ENCODE measurements at places on chromosomes 11 and 22.

DNA sequence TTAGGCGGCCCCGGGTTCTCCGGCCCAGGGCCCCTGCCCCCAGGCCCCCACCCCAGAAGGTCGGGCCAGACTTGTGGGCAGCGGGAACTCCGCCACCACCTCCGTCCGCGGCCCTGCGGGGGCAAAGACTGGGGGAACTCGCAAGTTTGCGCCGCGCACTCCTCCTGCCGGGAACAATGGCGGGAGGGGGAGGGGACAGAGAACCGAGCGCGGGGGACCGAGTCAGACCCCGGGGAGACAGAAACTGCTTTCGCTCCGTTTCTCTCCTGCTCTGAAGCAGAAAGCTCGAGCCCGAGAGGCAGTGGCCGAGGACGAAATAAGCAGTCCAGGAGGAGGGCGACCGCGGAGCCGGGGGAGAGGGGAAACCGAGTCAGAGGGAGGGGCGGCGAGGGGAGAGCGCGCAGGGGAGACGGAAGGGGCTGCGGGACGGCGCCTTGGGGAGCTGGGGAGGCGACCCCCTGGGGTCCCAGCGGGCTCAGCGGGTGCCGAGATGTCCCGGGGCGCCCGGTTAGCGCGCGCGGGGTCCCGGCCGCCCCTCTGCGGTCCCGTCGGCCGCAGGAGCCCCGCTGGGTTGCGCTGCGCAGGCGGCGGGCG, 555 bp downstream of the TP53I11 start:
- peak; percentile 57 for DNase-seq

DNA sequence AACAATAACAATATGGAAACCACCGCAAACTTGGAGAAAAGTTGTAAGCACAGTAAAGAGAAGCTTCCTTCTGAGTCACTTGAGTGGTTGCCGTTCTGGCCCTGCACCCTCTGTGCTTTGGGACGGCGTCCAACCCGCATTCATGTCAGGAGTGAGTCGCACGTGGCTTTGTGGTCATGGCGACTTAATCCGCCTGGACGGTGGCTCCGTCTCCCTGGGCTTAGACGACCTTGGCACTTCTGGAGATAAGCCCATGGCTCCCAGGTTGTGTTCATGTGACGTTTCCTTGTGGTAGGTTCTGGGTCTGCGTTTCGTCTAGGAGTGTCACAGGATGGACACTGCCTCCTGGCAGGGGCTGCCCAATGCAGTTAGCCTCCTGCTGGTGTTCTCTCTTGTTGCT, 40.5 kb downstream of the TPCN2 start:
- no peak for DNase-seq

GRCh38 chr11:119180729-119181676, 4.3 kb upstream of the NHERF4 start:
- DNase-seq, result no peak

- no peak for DNase-seq
Measured at GRCh38 chr11:63491240-63491587, 247 bp upstream of the PLAAT5 start.

- DNase-seq, result no peak
Measured at GRCh38 chr22:23203452-23204124, 23.3 kb downstream of the BCR start.

DNA sequence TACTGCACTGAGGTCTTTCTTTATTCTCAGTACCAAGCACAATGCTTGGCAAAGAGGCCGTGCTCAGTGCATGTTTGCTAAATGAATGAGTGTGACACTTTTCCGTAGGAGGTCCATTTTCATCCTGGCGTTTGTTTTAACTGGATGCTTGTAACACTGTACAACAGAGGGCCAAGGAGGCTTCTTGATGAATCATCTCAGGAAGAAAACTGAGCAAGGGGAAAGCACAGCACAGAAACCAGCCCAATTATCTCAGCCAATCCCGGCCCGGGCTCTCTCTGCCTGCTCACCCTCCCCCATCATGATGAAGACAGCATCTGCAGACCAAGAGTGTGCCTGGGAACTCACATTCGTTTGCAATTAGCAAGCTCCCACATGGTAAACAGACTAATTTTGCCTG, 570.3 kb downstream of the OPCML start:
- DNase-seq, result no peak

DNA sequence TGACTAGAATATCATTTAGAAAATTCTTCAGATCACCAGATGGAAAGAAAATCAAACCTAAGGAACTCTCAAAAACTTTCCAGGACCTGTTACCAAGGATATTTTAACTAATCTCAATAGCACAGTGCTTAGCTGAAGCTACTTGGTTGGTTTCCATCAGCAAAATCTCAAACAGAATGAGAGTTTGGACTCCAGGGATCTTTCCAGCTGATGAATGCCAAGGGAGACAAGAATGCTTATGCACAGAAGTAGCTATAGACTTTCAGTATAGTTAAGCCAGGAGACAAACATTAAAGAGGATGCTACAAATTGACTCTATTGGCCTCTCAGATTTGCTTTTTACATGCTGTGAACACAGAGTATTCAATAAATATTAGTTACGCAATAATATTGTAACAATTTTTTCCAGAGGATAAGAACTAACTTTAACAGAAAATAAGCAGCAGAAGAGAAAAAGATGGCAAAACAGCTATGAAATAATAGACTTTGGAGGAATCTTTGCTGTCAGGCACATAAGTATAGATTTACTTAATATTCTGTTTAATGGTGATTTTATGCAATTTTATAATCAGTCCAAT, 331.4 kb downstream of the DLG2 start:
- no peak for DNase-seq

DNA sequence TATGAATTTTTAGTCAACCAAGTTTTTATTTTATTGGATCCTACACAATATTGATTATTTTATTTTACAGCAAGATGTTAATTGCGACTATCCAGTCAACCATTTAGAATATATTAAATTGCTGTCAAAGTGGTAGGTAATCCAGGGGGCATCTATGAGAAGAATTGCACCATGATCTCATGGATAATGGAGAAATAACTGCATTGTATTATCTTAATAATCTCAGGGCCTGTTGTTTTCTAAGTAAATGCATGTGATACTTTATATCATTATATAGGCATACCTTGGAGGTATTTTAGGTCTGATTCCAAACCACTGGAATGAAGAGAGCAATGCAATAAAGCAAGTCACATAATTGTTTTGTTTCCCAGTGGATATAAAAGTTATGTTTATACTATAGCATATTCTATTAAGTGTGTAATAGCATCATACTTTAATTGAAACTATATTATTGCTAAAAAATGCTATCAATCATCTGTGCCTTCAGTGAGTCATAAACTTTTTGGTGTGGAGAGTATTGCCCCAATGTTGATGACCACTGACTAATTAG, 595.4 kb upstream of the CHORDC1 start:
- DNase-seq, result no peak

DNA sequence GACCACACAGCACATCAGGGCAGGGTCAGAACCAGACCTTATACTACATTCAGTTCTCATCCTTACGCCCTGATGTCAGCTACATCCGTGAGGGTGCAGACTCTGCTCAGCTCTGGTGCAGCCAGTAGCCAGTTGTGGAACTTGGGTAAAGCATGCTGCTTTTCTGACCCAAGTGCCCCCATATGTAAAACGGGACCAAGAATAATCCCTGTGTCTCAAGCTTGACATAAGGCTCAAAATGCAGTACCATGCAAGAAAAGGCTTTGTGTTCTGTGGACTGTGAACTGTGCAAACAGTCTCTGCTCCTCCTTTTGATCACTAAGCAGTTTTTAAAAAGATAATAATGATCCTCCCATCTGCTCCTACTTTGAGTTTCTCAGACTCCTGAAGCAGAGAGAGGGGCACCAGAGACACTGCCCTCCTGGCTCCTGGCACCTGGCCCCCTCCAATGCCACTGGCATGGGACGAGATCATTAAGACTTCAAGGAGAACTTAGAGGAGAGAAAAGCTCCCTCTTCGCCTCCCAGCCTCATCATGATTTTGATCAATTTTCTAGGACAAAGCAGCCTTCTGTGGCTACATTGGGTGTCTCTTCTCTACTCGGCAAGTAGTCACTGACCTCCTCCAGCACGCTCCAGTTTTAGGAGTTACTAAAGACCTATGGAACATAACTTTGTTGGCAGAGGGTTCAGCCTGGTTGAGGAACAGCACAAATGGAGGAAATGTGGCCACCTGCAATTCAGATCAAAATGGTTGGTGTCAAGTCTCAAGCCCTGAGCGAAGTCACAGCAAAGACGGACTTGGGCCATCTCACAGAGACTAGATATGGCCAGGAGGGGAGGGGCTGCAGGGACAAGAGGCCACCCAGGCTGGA, 23.9 kb downstream of the IL10RA start:
- peak; percentile 19 for DNase-seq

GRCh38 chr11:108319541-108320145, 96.8 kb downstream of the ATM start:
- DNase-seq, result no peak

DNA sequence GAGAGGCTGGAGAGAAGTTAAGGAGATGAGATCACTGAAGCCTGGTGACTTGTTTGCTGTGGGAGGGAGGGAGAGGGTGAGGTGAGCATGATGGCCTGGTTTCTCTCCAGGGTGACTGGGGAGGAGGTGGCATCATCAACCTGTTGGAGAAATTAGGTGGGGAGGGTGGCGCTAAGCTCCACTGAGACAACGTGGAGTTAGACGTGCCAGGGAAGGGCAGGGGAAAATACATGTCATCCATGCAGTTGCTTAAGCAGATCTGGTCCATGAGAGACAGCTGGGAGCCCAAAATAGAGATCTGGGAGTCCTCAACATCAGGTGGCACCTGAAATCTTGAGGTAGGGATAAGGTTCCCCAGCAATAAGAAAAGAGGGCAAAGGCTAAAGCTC, 9.3 kb upstream of the MAFF start:
- no peak for DNase-seq

DNA sequence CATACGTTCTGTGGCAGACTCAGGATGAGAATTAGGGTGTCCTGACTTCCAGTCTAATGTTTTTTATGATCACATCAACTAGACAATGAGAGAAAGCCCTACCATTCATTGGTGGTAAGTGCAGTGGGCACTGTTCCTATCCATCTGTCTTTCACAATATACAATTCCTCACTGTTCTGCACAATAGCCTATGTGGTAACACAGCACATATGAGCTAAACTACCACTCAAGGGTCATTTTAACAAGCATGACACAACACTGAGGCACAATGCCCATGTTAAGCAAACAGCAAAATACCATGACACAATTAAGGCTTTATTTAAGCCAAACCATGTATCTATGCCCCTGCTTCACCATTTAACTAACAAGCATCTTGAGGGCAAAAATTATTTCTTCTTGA, 52.3 kb downstream of the SIK3 start:
- DNase-seq, result no peak

DNA sequence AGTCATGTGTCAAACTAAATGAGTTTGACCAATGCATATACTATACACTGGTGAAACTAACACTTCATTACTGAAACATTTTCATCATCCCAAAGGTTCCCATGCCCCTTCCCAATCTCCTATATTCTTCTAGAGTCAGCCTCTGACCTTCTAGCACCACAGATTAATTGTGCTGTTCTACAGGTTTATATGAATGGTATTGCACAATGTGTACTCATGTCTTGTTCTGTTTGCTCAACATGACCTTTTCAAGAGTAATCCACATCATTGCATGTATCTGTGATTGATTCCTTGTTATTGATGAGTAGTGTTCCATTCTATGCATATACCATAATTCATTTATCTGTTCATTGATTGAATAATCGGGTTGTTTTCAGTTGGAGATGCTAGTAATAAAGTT, 7.5 kb upstream of the OR8G1 start:
- no peak for DNase-seq

DNA sequence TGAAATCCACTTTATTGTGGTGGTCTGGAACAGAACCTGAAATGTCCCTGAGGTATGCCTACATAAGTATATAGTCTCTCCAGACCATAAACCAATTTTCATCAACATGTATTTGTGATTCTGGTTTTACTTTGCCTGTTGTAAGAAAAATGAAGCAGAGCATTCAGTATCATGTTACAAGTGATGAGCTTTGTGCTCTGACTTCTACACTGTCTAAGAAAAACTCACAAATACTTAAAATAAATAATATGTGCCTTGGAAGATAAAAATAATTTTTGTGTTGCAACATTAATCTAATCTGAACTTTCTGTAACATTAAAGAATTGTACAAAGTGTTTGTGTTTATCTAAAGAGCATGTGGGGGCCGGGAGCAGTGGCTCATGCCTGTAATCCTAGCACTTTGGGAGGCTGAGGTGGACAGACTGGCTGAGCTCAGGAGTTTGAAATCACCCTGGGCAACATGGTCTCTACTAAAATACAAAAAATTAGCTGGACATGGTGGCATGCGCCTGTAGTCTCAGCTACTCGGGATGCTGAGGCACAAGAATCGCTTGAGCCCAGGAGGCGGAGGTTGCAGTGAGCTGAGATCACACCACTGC, 219.5 kb downstream of the SOX6 start:
- DNase-seq, result no peak

- no peak for DNase-seq
Measured at GRCh38 chr11:70424765-70425344, 26.5 kb downstream of the CTTN start.

DNA sequence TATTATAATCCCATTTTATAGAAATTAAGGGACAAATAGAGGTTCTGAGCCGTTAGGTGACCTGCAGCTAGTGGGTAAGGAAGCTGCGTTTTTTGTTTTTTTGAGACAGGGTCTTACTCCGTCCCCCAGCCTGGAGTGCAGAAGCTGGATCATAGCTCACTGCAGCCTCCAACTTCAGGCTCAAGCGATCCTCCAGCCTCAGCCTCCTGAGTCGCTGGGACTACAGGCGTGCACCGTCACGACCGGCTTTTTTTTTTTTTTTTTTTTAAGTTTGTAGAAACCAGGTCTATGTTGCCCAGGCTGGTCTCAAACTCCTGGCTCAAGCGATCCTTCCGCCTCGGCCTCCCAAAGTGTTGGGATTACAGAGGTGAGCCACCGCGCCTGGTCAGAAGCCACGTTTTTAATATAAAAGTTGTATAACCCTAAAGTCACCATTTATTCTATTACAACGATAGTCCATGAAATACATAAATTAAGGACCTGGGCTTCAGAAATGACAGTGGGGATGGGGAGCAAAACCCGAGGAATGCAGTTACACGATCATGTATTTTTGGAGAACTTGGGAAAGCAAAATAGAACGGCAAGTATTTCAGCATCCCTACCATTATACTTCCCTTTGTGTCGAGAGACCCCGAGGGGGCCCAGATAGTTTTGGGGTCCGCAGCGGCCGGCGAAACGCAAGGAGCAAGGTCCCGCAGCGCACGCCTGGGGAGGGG, 638 bp downstream of the SAAL1 start:
- no peak for DNase-seq

- no peak for DNase-seq
Measured at GRCh38 chr11:109196016-109196415, 226.0 kb upstream of the C11orf87 start.

- peak; percentile 61 for DNase-seq
Measured at GRCh38 chr22:26673486-26673885, 16.1 kb downstream of the MIAT start.

DNA sequence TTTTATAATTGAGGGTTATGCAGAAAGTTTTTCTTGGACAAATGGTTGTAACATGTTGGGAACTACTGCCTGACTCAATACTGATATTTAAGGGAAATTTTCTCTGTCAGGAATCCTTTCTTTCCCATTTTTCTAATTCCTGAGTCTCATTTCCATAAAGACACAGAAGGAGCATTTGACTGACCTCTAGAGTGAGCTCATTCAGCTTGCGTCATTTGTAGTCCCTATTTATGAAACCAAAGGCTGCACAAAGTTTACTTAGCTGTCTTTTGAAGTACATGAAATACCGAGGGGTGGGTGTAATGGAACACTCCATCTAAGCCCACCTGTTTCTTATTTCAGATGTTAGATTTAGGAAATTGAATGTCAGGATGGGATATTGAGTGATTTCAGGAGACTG, 359.5 kb upstream of the C11orf87 start:
- DNase-seq, result no peak

All from activated T-cell treated with anti-CD3 and anti-CD28 coated beads, Interleukin-2, amount 50 U/mL, for 48 hours (primary cell).